NCI-H2227 treated with DMSO at 0.1 percent for 48 hours (cell line): ENCODE measurements at places on chromosomes 3 and 15.

DNA sequence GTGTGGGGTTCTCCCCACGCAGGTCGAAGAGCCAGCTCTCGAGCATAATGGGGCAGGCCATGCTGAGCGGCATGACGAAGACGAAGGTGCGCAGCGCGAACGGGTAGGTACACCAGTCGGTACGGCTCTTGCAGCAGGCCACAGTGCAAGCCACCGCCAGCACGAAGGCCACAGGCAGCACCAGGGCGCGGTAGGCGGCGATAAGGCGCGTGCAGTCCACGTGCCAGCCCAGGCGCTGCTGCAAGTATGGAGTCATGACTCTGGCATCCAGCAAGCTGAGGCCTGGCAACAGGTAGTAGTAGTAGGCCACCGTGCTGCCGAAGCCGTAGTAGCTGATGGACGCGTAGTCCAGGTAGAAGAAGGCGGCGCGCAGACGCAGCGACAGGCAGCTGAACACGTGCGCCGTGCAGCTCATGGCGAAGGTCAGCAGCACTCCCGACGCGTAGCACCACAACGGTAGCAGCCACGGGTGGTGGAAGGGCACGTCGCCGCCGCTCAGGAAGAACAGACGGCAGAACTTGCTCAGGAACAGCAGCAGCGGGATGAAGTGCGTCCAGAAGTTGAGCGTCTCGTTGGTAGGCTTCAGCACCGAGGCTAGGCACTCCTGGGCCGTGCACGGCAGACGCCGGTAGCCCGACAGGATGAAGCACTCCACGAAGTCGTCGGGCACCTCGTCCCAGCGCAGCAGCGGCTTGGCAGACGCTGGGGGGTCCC, 797 bp downstream of the PAQR9 start:
- no peak for DNase-seq

- DNase-seq: peak; percentile 71
These were observed 765 bp upstream of the MAPKAPK3 start for GRCh38 chr3:50616003-50616769.

- no peak for DNase-seq
These were observed 13.5 kb downstream of the PTPN23 start for GRCh38 chr3:47394140-47394870.

DNA sequence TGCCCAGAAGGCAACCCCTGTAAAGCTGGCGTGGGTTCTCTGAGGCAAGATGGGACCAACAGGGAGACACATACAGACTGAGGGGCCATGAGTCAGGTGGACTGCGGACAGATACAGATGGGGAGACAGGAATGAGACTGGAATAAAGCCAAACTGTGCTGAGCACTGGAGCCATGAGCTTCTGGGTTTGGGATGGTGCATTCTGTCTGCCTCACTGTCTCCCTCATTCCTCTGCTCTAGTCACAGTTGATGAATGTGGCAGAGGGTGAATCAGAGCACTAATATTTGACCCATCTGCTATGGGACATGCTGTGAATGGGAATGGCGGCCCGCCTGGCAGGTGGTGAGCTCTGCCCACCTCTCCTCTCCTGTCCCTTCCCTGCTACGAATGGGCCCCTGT, 262.9 kb downstream of the EPHB1 start:
- no peak for DNase-seq

- DNase-seq: no peak
These were observed 2.4 kb upstream of the SKIC8 start for GRCh38 chr15:78301828-78302227.

- no peak for DNase-seq
These were observed 11.9 kb downstream of the IQCB1 start for GRCh38 chr3:121822973-121823372.

GRCh38 chr3:186599142-186599784, 13.6 kb upstream of the AHSG start:
- no peak for DNase-seq

GRCh38 chr3:28972921-28973320, 307.9 kb upstream of the RBMS3 start:
- DNase-seq: no peak

- DNase-seq: no peak
These were observed 72.8 kb upstream of the RBM5 start for GRCh38 chr3:50015918-50016317.

DNA sequence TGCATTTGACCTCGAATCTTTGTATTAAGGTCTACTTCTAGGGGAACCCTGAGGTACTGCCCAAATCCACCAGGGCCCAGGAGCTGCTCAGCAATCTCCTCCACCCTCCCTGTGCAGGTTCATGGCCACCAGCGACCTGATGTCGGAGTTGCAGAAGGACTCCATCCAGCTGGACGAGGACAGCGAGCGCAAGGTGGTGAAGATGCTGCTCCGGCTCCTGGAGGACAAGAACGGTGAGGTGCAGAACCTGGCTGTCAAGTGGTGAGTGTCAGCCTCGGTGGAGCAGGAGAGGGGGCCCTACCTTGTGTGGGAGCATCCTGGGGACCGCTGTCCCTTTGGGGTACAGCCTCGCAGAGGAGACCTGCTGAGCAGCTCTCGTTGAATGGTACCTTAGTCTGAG, 6.9 kb downstream of the CAND2 start:
- DNase-seq: no peak

DNA sequence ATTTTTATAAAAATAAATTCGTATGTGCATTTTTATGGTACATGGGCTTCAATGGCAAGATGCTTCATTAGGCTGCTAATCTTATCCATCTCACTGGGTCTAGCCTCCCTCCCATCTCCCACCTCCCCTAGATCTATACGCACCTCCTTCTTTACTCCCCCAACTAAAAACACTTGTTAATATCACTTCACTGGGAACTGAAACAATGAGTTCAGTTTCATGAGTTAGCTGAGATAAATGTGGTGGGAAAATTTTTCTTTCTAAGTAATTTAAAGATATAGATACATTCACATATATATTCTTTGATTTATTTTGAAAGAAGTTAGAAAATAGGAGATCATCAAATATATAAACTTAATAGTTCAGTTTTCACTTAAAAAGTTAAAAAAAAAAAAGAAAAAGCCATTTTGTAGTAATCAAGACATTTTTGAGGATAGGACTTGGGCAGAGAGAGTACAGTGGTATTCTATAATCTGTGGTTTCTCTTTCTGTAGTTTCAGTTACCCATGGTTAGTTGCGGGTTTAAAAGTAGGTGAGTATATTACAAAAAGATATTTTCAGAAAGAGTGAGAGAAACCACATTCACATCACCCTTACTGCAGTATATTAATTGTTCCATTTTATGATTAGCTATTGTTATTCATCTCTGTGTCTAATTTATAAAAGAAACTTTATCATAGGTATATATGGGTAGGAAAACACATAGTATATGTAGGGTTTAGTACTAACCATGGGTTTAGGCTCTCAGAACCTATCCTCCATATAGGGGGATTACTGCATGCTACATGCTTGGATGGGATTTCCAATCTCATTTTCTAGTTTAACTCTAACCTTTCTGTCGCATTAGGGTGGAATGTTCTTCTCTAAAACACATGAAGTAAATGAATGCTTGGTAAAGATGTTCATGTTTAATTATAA, 316.0 kb upstream of the CBLB start:
- DNase-seq: no peak

DNA sequence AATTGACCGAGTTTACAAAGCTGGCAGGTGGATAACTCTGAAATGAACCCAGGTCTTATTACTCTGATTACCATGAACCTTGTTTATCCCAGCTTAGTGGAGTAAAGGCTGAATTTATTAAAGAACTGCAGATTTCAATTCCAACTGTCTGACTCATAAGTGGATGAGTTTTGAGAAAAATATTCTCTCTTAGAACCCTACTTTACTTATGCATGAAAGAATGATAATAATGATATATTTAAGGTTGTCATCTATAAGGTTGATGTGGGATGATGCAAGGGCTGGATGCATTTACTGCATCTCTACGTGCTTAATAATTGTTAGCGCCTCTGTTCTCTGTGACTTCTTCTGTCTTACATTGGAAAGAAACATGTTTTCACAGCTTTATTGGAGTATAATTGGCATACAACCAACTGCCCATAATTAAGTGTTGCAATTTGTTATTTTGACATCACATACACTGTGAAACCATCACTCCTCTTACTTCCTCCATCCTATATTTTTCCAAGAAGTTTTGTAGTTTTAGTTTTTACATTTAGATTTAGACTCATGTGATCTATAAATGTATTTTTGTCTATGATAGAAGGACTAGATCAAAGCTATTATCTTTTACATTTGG, 771.2 kb upstream of the ARRDC4 start:
- DNase-seq: no peak

- no peak for DNase-seq
These were observed 22.6 kb downstream of the USP50 start for GRCh38 chr15:50523851-50524251.

DNA sequence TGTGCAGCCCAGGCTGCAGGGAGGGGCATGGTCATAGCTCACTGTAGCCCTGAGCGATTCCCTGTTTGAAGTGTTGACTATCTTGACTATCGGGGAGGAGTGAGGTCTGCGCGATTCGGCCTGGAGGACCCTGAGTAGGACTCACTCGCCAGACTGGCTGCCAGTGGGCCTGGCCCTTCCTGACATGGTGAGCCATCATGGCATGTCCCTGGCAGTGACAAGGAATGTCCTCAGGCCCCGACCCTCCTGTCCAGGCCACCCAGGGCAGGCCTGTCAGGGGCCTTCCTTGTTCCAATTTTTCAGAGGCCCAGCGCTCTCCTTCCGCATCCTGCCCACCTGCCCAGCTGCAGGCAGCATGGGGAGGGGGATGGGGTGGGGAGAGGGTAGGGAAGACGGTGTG, 5.2 kb upstream of the OCA2 start:
- no peak for DNase-seq

DNA sequence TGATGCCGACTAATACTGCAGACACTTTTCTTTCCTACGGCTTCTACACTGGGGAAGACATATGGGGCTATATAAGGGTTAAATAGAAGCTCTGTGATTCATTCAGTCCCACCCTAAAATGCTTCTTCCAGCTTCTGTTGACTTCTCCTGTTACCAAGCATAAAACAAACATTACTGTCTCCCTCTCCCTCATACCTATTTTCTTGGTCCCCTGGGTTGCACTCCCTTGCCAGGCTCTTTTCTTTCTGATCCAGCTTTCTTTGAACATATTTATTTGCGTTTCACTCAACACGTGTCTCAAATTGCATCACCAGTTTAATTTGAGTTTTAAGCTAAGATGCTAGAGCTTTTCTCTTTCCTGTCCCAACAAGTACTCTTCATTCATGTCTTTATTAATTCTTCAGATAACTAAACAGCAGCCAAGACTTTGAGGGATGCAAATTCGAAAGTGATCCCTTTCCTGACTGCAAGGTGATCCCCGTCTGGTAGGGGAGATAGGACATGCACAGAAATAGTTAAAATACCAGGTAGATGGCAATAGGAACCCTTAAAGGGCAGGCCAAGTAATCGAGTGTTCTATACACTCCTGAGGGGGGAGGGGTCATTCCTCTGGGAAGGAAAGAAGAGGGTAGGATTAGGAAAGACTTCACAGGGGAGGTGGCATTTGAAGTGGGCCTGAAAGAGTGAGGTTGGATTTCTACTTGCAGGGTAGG, 198.6 kb upstream of the BCL6 start:
- DNase-seq: no peak

DNA sequence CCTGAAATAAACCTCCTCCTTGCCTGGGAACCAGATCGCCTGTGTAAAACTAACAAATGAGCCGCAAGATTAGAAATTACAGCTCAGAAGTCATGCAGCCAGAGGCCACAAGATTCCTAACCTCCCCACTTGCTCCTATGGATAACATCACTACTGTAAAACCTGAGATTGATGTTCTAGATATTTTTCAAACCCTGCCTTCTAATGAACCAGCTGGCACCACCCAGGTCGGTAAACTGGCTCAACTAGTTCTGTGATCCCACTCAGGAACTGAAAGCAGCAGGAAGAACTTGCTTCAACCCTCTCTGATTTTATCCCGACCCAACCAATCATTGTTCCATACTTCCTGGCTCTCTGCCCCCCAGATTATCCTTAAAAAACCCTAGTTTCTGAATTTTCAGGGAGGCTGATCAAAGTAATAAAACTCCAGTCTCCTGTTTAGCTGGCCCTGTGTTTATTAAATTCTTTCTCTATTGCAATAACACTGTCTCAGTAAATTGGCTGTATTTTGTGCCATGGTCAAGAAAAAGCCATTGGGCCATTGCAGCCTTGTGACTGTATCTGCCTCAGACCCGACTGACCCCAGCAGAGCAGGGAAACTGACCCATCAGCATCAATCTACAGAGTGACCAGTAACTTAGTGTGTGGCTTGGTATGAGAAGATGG, 98.9 kb downstream of the RPLP1 start:
- DNase-seq: no peak

- no peak for DNase-seq
These were observed 366.3 kb downstream of the FEZF2 start for GRCh38 chr3:62007036-62007435.
